NCI-H1930 (cell line): ENCODE measurements at places on chromosomes 1 and 21.
A peak's percentile ranks its signal among the peaks of the same experiment; 100 is the strongest.

DNA sequence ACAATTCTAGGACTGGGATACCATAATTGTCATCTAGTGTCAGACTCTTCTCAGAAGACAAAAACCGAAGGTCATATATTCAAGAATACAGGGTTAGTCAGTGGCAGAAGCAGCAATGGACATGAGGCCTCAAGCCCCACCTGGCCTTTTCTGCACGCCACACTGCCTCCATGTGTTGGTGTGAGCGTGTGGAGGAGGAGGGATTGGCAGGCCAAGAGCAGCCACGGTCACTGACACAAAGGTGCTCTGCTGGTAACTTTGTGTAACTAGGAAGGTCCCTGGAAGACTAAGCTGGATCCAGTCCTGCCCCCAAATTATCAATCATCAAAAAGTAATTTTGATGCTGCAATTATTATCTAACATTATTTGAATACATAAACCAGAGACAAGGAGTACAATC is 34.9 kb downstream of the HSF2BP start:
- DNase-seq: no peak

- DNase-seq: no peak
These were observed 22.3 kb downstream of the CD34 start for GRCh38 chr1:207888652-207889051.

- DNase-seq: no peak
These were observed 57.5 kb downstream of the DIPK1A start for GRCh38 chr1:92903765-92904164.

- no peak for DNase-seq
These were observed 63.8 kb downstream of the LAMC1 start for GRCh38 chr1:183087001-183087400.

DNA sequence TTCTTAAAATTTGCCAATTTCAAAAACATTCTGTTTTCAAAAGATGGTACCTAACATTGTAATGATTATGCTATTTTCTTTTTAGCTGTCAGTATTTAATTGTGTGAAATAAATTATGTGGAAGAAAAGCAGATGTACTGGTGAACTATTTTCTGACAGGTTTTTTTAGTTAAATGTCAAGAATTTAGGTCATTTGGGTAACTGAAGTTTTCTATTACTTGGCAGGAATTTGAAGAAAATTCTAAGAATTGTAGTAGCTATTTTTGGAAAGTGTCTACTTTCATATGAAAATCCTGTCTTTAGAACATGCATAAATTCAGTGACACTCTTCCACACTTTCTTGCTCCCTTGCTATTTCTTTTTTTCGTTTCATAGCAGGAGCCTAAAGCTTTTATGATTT is 28.5 kb upstream of the PTPRC start:
- no peak for DNase-seq

DNA sequence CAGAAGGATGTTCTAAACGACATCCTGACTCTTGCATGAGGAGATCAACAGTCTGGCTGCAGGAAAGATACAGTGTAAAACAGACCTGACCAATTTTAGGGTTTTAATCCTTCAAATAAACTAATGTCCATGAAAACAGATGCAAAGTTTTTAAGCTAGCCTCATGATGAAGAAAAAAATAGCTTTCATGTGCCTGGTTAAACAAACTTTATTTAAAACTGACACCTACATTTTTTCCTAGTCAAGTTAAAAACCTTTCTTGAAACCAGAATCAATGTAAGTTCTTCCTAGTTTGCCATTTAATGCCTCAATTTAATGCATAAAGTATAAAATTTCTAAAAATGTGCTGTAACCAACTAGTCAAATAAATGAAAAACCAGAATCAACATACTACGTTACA is 2.9 kb downstream of the WDR26 start:
- no peak for DNase-seq

DNA sequence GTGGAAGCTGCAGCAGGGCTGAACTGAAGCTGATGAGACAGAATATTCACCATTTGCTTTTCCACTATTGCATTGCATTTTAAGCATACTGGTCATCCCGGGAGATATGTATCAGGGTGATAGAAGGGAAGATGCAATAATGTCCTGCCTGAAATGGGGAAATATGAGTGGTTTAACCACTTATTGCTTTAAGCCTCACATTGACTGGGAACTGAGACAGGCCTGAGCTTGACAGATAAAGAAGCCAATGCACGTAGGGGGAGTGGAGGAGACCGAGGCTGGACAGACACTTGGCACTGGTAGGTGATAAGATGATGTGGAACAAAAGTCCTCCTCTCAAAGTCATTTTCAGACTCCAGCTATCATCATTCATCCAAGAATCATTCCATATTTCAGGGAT is 911.7 kb upstream of the NCAM2 start:
- DNase-seq: no peak

DNA sequence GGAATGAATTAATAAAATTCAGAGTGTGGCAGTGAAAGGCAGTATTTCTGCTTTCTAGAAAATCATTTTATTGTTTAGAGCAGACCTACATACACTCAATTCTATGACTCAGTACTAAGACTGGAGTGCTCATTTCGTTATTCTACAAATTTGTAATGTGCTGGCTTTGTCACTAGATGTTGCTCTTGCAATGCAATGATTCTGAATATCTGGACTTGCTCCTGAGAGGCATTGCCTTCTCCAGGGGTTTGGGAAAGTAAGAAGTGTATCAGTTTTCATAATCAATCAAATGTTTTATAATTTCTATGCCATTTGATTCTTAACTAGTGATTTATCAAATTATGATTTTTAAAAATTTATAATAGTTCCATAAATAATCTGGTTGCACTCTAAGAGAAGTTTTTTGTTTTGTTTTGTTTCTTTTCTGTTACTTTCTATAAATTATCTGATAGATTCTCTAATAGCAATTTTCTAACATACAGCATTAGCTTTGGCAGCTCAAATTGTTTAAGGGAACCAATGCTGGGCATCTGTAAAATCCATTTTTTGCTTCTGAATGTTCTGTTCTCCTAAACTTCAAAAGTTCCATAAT is 280.5 kb upstream of the SGIP1 start:
- no peak for DNase-seq

DNA sequence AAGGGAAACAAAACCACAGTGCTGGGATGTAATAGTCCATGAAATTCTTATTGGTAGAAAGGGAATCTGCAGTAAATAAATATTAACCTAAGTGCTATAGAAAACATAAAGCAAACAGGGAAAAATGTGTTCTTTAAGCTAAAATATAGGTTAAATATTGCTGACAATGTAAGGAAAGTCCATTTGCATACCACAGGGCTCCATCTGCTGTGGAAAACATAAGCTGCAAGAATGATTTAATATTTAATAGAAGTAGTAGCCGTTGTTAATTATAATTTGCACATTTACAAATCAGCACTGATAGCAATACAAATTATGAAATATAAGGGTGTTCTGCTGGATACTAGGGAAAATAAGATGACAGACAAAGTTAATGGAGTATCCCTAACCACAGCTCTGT is 444.9 kb upstream of the PKN2 start:
- DNase-seq: no peak

DNA sequence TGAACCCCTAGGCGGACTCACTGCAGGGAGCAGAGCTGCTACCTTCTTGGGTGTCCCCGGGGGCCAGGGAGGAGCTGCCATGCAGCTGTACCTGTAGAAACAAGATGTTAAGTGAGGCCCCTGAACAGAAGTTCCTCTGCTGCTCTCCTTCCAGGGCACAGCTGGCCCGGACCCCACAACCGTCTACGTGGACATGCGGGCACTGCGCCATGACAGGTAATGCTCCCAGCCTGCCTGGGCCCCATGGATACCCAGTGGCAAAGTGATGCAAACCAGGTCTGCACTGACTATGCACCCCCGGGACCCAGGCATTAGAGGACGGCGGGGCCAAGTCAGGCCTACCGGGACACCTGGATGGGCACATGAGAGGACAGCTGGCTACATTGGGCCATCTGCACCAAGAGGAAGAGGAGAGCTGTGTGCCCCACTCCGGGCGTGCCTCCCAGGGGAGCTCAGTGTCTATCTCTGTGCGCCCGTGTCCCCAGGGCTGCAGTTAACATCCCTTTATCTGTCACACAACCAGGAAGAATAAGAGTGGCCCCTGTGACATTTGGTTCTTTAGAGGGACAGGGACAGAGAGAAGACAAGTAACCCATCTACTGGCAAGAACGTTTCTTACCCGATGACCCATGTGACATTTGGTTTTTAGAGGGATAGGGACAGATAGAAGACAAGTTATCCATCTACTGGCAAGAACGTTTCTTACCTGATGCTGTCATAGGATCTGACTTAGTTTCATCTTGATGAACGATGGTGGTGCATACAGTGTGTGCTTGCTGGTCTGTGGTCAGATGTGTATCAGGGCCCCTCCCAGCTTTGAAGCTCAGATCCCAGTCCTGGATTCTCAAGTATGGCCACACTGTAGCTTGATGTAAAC is 44.1 kb downstream of the S100B start:
- no peak for DNase-seq

DNA sequence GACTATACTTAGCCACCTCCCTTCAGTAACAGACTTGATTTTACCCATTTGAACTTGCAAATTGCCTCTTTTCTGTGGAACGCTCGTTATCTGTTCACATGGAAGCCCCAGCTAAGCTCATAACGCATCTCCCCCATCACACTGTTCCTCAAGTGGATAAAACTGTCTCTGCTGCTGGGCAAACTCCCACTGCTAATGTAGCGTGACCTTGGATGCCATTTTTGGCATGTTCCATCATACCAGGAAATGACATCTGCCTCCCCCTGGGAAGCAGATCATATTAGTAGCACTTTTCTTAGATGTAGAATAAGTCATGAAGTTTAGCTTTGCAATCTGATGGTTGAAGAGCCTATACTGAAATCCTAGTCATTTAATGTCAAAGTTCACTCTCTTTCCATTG is 528.7 kb upstream of the PLXNA2 start:
- no peak for DNase-seq

DNA sequence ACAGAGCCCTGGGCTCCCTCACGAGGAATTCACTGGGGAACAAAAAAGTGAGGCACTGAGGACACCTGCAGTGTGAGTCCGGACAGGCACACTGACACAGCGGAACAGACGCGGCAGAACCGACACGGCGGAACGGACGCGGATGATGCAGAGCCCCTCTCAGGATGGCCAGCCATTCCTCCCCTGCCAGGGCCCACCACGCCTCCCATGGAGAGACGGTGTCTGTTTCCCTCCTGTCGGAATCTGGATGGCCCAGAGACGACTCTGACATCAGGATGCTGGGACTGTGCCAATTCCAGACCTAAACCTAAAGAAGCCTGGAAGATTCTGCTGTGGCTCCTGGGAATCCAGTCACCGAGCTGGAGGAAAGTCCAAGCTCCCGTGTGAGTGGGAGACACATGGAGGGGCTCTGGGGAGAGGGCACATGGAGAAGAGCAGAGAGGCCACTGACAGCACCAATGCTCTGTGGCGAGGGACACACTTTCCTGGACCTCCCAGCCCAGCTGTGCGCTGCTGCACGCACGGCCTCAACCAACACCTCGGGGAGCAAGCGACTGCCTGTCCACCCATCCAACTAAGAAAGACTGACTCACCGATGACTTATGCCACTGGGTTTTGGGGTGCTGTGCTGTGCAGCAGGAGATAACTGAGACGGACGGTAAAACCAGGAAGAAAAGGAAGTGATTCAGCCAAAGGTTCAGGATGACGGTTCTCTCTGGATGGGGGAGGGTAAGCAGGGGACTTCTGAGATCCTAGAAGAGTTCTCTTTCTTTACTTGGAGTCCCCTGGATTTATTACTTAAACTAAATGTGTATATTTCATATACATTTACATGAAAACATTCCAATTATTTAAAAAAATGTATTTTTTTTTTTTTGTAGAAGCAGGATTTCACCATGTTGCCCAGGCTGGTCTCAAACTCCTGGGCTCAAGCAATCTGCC is 23.3 kb downstream of the ZBTB17 start:
- no peak for DNase-seq

- no peak for DNase-seq
These were observed 79.5 kb upstream of the DNAJC6 start for GRCh38 chr1:65229754-65230339.

GRCh38 chr1:174022080-174022975 is at the start of gene RC3H1:
RC3H1 (minus strand) TSS chr1:174022357; CDS start chr1:173992985, 29,372 bp downstream.
- DNase-seq: peak; percentile 75

GRCh38 chr1:51957618-51958017 is 32.9 kb downstream of the RAB3B start:
- DNase-seq: peak; percentile 12

- no peak for DNase-seq
These were observed at the start of gene LRRC38 for GRCh38 chr1:13513895-13514546. LRRC38 (minus strand) TSS chr1:13514003; CDS start chr1:13513593, 410 bp downstream.

DNA sequence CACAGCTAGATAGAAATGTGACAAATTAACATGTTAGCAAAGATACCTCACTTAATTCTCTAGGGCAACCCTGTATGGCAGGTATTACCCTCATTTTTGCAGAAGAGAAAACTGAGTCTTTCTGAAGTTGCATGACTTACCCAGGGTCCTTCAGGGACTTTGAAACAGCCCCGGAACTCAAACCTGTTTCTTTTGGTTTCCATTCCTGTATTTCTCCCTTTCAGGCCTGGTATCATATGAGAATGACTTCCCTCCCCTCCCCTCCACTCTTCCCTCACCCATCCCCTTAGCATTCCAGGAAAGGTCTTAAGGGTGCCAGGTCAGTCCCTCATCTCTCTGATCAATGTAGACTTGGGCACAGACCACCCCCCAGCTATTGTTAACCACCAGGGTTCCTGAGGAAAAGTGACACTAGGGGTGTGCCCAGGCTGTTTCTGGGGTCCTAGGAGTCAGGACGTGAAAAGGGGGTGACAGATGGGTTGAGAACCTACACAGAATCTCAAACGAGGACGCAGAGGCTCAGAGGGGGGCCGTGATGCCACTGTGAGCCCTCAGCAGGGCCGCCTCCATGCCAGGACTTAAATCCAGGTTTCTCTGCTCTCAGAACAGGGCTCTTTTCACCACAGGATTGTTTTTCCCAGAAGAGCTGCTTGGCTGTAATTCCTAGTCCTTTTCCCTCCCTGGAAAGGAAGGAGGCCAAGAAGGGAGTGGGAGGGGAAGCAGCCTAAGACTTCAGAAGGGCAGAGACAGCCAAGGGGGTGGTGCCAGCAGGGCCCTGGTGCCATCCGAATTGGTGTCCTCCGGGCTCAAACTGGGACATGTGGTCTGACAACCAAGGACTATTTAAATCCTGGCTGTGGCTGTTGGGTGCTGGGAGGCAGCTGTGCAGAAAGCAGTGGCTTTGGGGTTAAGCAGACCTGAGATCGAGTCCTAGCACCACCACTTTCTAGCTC is 2.1 kb upstream of the WASF2 start:
- no peak for DNase-seq

- DNase-seq: no peak
These were observed 97.4 kb downstream of the MIS18A start for GRCh38 chr21:32181457-32181856.

DNA sequence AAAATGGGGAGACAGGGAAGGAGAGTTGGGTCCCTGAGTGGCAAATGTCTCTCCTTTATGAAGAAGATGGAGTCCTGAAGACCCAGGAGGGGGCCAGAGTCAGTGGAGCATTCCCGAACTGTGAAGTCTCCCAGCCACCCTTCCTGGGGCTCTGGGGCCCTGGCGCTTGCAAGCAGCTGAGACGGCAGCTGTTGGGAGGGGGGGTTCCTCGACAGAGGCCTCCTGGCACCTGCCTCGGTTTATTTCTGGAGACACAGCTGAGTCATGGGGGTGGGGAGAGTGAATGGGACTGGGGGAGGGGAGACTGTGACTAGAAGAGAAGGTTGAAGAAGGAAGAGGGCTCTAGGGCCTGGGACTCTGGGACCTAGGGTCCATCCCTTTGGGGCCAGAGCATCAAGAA is 14.0 kb downstream of the NES start:
- DNase-seq: no peak

GRCh38 chr1:151377150-151377884 is 4.8 kb upstream of the SELENBP1 start:
- no peak for DNase-seq
